ENCODE measurements at places on chromosomes 6 and 20. TPM values are rescaled to one million over a fixed set of nuclear protein-coding genes. Genes with fewer than 3 reads are reported as not detected.

The OPN5 gene
- total RNA-seq, result not detected

GRCh38 chr6:4153514-4153985, 18.2 kb upstream of the ECI2 start:
- no peak for DNase-seq

GRCh38 chr20:6560978-6561377, 206.5 kb upstream of the BMP2 start:
- no peak for DNase-seq

GRCh38 chr6:28943223-28943556, 19.4 kb upstream of the TRIM27 start:
- no peak for DNase-seq

DNA sequence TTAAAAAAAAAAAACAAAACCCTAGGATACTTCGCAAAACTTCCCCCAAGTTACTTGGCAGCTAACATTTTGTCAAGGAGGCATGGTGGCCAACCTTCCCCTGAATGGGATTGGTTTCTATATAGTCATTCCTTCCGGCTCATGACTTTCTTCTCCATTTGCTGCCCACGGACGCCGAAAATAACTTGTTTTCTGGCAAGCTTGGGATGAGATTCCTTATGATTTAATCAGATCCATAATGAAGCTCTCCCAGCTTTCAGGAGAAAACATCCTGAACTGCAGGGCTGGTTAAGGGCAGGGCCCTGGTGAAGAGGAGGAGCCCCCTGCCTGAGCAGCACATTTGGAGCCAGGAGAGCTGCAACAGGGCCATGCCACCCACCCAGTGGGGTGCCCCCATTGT, 49.9 kb downstream of the PPP1R16B start:
- DNase-seq, result no peak

GRCh38 chr6:53109612-53110011, 39.0 kb downstream of the GCM1 start:
- no peak for DNase-seq

GRCh38 chr6:132820629-132821381, 6.4 kb downstream of the RPS12 start:
- peak; percentile 12 for DNase-seq

The SLC22A3 gene
- total RNA-seq, result not detected

DNA sequence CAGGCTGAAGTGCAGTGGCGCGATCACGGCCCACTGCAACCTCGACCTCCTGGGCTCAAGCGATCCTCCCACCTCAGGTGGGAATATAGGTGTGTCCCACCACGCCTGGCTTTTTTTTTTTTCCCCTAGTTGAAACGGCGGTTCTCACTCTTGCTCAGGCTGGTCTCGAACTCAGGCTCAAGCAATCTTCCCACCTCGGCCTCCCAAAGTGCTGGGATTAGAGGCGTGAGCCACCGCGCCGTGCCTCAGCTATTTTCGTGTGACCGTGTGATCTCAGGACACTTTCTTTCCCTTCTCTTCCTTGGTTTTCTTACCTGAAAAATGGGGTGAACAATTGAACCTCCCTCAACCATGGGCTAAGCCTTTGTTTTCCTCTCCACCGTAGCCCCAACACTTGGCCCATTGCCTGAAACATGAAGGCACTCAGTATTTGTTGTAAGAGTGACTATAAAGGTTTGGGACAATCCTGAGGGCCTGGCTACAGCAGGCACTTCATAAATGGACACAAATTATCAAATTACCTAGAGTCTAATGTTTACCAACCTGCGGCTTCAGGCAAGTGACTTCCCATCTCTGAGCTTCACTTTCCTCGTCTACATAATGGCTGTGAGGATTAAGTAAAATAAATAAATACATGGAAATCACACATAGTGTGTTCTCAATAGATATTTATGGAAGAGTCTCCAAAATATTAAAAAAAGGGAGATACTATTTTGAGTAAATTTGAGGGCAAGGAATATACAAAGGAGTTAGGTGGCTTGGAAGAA, 31.4 kb upstream of the ID1 start:
- DNase-seq, result no peak

The PROKR2 gene
- not detected for total RNA-seq

DNA sequence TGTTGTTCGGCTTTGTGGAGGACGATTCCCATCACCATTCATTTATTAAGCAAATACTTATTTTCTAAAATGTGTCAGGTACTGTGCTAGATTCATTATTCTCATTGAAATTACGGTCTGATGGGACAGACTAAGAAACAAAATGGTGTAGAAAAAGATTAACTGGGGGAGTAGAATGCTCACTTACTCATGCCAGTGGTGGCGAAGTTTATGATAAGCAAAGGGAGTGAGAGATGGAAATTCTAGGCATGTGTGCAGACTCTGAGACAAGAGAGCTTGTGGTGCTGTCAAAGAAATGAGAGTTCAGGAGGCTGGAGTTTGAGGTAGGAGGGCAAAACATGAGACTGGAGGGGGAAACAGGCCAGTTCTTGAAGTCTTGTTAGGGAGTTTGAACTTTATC, 896 bp downstream of the RPP21 start:
- no peak for DNase-seq

GRCh38 chr6:74597840-74598239, 608.0 kb downstream of the COL12A1 start:
- no peak for DNase-seq

DNA sequence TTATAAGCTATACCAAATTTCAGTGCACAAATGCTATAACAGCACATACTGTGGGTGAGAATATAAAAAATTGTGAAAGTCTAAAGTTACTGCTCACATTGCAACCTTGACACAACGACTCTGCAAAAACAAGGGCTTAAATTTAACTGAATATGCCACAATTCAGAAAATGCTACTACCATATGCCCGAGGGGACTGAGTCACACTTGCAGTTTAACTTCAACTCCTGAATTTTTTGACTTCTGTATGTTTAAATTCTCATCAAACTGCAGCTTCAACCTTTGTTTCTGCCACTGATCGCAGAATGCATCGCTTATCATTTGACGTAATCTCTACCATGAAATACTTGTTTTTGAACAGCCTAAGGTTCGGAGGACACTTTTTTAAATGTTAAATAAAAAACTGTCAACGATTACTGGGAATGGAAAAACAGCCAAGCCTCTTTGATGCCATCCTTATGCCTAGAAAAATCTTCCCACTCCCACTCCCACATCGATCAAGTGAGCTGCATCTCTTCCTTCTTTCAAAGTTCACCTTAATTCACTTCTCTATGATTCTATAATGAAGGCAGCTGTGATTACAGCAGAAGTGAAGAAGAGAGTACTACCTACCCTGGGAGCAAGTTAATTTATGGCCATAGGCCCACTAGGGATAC, 136.5 kb downstream of the ATXN1 start:
- DNase-seq, result no peak

The C6orf120 gene
- 17.3 TPM for total RNA-seq

GRCh38 chr6:126091466-126091865, 105.1 kb downstream of the TRMT11 start:
- DNase-seq, result no peak

DNA sequence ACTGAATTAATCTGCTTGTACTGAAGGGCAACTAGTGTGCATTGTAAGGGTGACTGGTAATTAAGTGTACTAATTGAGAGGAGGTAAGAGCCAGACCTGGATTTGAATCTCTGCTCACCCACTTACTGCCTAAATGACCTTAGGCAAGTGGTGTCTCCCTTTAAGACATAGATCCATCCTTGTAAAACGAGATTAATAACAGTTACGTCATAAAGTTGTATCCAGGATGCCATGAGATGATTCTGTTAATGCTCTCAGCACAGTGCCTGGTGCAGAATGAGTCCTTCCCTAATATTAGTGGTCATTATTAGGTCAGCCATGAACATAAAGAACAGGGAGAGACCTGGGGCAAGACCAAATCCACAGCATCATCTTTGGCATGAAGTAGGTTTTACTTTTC, 470.1 kb downstream of the MAFB start:
- no peak for DNase-seq

The GJA10 gene
- total RNA-seq, result not detected

The FOXQ1 gene
- total RNA-seq, result not detected

DNA sequence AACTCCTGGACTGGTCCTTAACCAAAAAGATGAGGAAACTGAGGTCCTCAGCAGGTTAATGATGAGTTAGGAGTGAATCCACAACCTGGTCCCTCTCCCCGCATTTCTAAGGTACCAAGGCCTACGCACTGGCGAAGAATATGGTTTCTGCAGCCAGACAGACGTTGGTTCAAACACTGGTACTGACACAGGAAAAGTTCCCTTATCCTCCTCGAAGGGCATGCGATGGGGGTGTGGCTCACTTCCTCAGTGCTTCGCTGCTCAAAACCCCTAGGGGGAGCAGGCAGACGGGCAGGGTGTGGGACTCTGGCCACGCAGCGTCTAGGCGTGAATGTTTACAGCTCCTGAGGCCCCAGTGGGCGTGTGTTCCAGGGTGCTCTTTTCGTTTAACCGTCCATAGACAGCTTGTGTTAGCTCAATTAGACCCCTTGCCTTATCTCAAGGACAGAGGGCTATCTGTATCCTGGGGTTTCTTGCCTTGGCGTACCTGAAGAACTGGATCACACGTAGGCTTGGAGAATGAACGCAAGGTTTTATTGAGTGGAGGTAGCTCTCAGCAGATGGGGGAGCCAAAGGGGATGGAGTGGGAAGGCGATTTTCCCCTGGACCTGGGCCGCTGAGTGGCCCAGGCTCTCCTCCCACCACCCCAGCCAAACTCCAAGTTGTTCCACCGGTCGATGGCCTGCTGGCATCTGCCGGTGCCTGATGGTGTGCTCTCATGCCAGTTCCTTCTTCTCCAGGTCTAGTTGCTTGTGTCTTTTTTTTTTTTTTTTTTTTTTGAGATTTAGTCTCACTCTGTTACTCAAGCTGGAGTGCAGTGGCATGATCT, 31.8 kb upstream of the PTPN1 start:
- peak; percentile 86 for DNase-seq

DNA sequence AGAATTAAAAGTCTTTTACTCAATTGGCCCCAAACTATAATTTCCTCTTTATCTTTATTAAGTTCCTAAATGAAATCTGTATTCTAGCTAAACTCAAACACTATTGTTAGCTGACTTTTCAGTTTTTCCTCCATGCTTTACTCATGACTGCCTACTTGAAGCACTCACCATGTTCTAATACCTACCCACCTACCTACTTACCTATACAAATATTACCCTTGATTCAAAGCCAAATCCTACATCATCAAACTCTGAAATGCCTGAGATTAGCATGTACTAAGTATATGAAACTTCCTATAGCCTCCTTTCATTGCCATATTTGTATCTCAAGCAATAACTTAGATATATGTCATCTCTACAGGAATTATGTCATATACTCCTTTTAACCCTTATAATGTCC, 259.7 kb downstream of the HDGFL1 start:
- DNase-seq, result no peak

The RAET1G gene
- total RNA-seq, result not detected

DNA sequence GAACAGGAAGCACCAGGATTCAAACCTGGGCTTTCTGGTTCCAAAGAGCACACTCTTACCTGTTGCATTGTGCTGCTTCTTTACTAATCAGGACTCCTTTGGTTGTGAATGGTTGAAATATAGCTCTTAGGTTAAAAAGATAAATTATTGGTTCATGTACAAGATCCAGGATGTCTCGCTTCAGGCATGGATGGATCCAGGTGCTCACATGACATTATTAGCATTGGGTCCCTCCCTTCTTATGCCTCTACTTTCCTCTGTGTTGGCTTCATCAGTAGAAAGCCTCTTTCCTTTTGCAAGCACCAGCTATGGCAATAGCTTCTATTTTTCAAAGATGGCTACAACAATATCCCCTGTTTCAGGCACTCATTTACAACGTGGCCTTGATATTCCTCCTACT, 217.7 kb upstream of the SULF2 start:
- DNase-seq, result no peak

The TBCC gene
- total RNA-seq, result 77.6 TPM

The FLRT3 gene
- not detected for total RNA-seq

GRCh38 chr6:134115715-134116074, 63.3 kb upstream of the SLC2A12 start:
- no peak for DNase-seq

- no peak for DNase-seq
These were observed 215.6 kb upstream of the NRSN1 start for GRCh38 chr6:23910420-23910819.

DNA sequence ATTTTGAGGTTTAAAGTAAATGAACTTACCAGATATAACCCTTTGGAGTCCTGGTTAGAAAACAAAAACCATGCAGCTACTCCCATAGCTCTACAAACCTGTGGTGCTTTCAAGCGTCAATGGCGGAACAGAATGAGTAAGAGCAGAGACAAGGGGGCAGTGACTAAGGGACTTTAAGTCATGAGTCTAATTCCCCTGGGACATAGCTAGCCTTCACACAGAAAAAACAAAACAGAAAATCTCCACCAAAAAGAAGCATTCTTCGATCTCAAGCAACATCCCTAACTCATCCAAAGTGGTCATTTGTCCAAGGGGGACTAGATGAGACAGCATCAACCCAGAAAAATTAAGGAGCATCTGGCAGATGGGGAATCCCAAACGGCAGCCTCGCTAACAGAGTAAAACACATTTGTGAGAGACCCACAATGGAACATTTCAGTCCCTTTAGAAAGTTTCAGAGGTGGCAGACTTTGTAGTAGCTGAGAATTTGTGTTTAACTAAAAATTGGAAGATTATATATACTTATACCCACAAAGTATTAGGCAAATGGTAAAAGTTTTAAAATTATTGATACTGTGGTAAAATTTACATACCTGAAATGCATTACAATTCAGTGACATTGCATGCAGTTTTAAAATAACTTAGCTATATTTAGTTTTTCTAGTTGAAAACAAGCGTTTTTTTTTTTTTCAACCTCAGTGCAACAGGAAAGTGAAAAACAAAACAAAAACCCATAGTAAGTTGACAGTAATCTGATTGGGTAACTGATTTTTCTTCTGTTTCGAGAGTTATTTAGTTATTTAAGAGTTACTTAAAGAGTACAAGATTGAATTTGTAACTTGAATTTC, 67.5 kb downstream of the KCNQ5 start:
- no peak for DNase-seq

DNA sequence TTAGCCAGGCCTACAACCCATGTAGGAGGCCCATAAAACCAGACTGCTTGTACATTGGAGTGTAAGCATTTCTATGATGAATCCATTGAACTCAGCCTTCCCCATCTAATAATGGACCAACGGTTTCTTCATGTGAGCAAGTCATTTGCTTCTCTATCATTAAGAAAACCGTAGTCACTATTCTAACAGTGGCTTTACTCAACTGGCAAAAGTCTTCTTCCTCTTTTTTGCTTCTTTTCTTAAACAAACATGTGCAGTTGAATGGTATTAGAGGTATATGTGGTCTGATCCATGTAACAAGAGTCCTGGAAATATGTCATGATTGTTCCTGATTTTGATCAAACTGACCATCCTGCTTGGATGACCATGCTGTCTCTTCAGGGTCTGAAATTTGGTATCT, 132.4 kb upstream of the STXBP5 start:
- DNase-seq, result no peak

- DNase-seq, result no peak
These were observed 13.8 kb downstream of the TBPL1 start for GRCh38 chr6:133966654-133967329.

GRCh38 chr6:157907651-157908050, 74.0 kb upstream of the SYNJ2 start:
- no peak for DNase-seq
